ENCODE measurements at places on chromosomes 2 and 18. TPM values are rescaled to one million over a fixed set of nuclear protein-coding genes. Genes with fewer than 3 reads are reported as not detected.

Gene TGFA
- polyA plus RNA-seq = 0.55 TPM

Gene SNORC
- 3.8 TPM for polyA plus RNA-seq

Gene SNRNP200
- 21.1 TPM for polyA plus RNA-seq

Gene FBLN7
- 6.8 TPM for polyA plus RNA-seq

Data from Purkinje cell (primary cell).